Activated T-helper 17 cell treated with anti-CD3 and anti-CD28 coated beads, Interleukin-2, amount 50 U/mL, for 72 hours (primary cell): ENCODE measurements at places on chromosomes 3 and 15.

GRCh38 chr3:17518189-17519059 lies 224.0 kb downstream of the TBC1D5 start:
- ATAC-seq = no peak

DNA sequence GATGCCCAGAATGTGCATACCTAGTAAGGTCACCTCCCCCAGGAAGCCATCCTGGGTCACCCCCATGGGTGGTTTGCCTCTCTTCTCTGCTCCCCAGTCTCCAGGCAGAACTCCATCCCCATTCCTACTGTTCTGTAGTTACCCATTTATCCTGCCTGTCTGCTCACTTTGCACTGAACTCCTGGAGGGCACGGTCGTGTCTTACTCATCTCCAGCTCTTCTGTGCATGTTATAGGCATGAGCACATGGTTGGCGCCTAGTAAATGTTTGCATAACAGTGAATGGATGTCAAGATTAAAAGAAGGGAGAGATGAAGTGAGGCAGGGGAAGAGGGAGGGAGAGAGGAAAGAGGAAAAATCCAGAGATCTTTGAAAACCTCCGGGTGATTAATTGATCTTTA lies 208.4 kb upstream of the TRIM42 start:
- ATAC-seq = no peak

DNA sequence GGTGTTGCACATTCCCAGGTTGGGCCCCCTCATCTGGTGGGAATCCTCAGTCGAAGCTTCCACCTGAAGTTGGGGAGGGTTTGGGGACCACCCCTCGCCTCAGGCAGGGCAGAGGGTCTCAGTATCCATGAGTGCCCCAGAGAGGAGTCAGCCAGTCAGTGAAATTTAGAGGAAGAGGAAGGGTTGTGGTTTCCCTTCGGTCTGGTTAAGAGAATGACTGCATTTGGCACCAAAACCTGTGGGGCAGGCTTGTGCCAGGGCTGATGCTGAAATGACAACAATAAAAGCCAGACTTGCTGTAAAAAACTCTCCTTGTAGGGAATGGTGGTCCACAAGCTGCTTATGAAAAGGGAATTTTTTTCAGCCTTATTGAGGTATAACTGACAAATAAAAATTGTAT lies 22.6 kb downstream of the LMCD1 start:
- peak; percentile 66 for ATAC-seq

GRCh38 chr3:38651153-38651789 lies 1.8 kb upstream of the SCN5A start:
- peak; percentile 55 for ATAC-seq

DNA sequence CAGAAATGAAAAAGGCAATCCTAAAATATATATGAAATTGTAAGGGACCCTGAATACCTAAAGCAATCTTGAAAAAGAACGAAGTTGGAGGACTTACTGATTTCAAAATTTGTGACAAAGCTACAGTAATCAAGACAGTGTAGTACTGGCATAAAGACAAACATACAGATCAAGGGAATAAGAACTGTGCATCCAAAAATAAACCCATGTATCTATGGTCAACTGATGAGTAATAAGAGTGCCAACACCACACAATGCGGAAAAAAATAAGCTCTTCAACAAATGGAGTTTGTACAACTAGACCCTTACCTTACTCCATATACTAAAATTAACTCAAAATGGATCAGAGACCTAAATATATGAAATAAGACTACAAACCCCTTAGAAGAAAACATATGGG lies 29.6 kb downstream of the GSK3B start:
- ATAC-seq = no peak

DNA sequence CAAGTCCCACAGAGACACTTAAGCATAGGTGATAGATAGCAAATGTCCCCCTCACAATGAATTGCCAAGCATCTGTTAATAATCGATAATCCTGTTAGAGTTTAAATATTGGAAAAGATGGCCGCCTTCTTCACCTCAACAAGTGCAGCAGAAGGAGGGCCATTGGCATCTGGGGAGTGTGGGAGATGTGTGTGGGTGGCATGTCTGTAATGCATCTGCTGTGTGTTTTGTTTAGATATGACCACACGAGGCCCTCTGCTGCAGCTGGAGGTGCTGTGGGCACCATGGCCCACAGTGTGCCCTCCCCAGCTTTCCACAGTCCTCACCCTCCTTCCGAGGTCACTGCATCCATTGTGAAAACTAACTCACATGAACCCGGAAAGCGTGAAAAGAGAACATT lies 12.9 kb downstream of the MKRN2 start:
- ATAC-seq = no peak

GRCh38 chr15:43934480-43934879 lies 107.7 kb downstream of the WDR76 start:
- ATAC-seq = no peak
